ENCODE measurements at places on chromosomes 4 and X.

DNA sequence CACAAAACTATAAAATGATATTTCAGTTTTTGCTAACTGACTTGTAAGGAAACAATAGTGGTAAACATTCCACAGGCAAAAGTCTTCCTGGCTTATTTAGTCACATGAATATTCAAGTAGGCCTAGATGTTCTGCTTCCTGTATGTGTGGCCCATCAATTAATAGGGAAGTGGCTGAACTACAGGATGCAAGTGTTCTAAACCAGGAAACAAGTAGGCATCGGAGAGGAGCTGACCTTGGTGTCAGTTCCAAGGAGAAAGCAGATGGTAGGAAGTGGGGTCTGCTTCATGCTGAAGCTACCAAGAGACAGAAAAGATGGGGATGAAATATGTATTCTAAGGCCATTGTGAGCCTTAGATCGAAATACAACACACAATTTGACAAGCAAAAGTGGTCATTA is 149.7 kb downstream of the ANTXR2 start:
- DNase-seq, result no peak

GRCh38 chr4:6097581-6097980 is 79.3 kb upstream of the C4orf50 start:
- DNase-seq, result no peak

DNA sequence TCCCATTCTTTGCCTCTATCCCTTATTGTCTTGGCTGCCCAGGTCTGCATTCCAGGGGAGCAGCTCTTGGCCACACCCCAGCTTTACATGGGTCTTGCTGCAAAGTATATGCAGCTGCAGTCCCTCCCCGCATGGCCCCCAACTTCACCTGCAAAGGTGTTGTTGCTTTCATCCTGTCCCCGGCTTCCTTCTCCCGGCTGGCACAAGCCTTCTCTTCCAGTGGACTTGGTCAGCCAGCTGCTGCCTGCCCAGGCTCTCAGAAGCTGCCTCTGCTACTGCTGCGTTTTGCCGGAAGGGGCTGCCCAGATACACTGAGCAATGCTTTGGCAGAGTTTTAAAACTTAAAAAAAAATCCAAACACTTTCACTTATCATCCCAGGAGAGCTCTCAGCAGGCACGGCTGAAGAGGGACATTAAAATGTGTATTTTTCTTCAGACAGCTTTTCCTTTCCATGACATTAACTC is 121.2 kb upstream of the PDLIM3 start:
- DNase-seq, result no peak

DNA sequence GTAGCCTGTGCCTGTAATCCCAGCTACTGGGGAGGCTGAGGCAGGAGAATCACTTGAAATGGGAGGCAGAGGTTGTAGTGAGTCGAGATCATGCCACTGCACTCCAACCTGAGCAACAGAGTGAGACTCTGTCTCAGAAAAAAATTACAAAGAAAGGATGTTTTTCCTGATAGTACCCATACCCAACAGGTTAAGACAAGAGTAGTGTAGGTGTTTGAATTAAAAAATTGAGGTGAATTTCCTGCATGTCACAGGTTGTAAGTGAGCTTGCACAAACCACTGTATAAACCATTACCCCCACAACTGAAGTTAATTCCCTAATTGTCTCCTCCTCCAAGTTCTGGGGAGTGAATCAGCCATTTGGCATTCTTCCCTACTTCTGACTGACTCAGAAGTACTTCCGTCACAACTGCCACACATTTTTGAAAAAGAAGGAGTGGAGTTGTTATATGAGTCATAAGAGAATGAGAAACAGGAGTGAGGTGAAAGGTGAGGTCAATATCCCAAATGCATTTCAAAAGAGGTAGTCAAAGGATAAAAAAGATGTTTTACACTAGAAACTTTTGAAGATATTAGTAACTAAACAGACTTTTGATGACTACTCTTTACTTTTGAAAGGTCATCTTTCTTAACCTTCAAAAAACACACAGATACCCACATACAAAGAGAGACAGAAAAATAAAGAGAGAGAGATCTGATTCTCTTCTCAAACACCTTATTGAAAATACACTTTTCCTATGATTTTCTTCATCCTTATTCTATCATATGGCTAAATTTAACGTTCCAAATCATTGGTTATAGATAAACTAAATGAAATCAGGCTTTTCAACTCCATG is 134.5 kb downstream of the BTC start:
- DNase-seq, result no peak

- no peak for DNase-seq
These were observed 5.9 kb downstream of the RTL3 start for GRCh38 chrX:78653118-78653822.

- no peak for DNase-seq
These were observed 996.1 kb downstream of the PDHA2 start for GRCh38 chr4:96835991-96836390.

DNA sequence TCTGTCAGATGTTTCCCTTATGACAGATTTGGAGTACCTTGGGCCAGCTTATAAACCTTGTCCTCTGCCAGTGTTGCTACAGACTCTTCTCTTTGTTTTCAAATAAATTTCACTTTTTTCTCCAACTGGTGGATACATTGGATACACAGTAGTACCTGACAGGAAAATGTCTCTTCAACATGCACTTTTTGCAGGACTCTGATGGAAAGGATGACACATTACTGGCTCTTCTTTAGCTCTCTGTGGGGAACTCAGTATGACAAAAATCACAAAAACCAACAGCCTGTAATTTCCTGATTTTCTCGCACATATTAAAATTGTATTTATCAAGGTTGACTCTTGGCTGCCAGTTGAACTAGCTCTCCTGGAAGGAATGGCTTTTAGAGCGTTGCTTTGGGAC is 61.3 kb upstream of the GIMD1 start:
- no peak for DNase-seq

- no peak for DNase-seq
These were observed 35.6 kb upstream of the MAGEA8 start for GRCh38 chrX:149845385-149845784.

DNA sequence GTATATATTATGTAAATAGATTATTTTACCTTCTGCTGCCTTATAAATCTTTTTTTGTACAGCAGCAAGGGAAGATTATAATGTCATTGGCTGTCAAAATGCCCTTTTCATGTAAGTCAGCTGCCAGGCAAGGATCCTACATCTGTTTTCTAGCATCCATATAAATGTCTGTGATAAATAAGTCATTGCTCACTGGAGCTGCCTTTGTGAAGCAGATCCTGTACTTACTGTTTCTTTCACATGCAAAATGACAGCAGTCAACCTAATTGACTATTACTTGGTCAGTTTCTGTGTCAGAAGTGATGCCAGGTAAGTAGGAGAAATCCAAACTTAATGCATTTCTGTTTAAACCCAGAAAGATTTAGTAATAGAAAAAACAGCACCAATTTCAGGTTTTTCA is 620.7 kb downstream of the RPA4 start:
- no peak for DNase-seq

GRCh38 chrX:128816919-128817318 is 706.4 kb downstream of the SMARCA1 start:
- DNase-seq, result no peak

- no peak for DNase-seq
These were observed 58.9 kb downstream of the NAF1 start for GRCh38 chr4:163107754-163108153.

All from NCI-H510A treated with DMSO at 0.1 percent for 48 hours (cell line).